Left renal pelvis (tissue), 4 donors: ENCODE measurements at places on chromosomes 6 and 20. TPM values are rescaled to one million over a fixed set of nuclear protein-coding genes. Genes with fewer than 3 reads are reported as not detected.

Gene MPIG6B
- 1.1 TPM for polyA plus RNA-seq

Gene PXDC1
- polyA plus RNA-seq: 29.0 TPM

Gene SAMD3
- 1.3 TPM for polyA plus RNA-seq

Gene OR12D3
- not detected for polyA plus RNA-seq

Gene JAG1
- 196 TPM for polyA plus RNA-seq

GRCh38 chr6:139291813-139292619 is at the start of gene TXLNB:
TXLNB (minus strand) TSS chr6:139291998; CDS start chr6:139288899, 3,099 bp downstream.
- DNase-seq: peak; percentile 79

- DNase-seq: no peak
These were observed 85.7 kb downstream of the TAF4 start for GRCh38 chr20:61979701-61980635.

DNA sequence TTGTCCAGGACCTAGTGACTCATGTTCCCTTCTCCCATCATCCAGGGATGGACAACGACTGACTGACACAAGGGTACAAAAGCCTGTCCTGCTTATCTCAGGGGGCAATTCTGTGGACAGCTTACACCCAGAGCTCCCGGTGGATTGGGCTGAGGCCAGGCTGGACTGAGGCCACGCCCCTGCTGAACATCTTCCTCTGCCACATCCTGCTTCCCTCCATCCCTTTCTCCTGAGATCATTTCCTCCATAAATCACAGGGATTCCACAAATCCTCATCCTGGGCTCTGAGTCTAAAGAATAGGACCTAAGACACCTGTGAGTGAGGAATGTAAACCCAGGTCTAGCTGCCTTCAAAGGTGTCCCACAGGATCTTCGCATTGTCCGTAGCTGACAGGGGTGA is 30.4 kb upstream of the RNF24 start:
- no peak for DNase-seq

DNA sequence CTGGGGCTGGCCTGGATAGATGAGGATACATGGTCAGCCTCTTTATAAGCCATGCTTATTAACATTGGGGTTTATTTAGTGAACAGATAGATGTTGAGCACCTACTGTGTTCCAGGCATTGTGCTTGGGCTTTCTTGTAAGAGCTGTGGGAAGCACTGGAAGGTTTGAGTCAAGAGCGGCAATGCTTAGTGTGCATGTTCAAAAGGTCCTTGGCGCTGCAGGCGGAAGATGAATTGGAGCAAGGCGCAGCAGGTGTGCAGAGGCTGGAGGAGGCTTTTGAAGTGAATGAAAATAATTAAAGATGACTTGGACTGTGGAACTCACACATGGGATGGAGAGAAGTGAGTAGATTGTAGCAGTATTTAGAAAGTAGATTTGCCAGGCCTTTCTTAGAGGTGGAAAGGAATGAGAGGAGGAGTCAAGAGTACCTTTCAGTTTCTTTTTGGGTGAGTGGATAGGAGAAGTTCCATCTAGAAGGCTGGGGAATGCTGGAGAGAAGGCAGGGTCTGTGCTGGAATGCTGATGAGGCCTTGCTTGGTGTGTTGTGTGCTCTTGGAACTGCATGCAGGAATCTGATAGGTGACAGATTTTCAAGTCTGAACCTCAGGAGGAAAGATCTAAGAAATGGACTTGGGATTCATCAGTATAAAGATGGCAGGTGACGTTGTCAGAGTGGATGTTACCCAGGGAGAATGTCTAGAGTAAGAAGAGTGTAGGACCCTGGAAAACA is 26.4 kb downstream of the SNX9 start:
- no peak for DNase-seq

DNA sequence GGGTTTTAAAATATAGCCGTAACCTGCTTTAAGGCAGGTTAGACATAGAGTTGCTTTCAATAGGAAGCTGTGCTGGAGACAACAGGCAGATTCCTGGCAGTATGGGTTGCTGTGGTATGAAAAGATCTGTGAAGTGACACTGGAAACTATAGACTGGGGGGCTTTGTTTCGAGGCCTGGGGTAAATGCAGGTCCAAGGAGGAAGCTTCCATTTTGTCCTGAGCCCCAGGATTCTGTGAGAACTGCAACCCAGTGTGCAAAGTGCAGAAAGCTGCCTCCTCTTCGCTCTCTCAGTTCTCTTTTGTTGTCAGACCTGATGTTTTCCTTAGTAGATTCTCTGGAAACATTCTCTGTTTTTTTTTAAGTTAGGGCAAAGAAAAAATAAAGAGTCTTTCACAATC is 86.9 kb downstream of the LYRM4 start:
- DNase-seq: no peak

GRCh38 chr6:157859775-157860504 is 36.9 kb downstream of the SNX9 start:
- DNase-seq: no peak

DNA sequence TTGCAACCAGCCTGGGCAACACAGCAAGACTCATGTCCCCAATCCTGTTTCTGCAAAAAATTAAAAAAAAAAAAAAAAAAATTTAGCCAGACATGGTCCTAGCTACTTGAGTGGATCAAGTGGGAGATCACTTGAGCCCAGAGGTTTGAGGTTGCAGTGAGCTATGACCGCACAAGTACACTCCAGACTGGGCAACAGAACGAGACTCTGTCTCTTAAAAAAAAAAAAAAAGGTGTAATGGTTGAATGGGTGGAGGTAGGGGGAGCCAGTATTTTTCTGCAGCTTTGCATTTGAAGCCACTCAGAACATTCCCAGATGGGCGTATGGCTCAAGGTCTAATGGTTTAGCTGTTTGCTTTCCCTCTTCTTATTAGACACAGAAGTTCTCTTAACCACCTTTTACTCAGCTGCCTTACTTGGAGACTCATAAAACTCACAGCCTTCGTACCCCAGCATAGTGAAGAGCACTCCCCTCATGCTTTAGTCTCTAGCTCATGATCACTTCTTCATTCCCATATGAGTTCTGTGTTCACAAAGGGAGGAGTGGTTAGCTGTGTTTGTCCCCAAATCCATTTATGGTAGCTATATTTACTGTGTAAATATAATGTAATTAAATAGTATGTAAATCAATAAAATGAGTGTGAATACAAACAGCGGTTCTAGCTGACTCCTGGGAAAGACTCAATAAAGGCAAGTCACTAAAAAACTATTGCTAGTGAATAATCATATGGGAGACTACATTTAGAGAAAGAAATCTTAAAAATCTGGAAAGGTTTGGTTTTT is 9.0 kb downstream of the FKBP1A start:
- DNase-seq: no peak

DNA sequence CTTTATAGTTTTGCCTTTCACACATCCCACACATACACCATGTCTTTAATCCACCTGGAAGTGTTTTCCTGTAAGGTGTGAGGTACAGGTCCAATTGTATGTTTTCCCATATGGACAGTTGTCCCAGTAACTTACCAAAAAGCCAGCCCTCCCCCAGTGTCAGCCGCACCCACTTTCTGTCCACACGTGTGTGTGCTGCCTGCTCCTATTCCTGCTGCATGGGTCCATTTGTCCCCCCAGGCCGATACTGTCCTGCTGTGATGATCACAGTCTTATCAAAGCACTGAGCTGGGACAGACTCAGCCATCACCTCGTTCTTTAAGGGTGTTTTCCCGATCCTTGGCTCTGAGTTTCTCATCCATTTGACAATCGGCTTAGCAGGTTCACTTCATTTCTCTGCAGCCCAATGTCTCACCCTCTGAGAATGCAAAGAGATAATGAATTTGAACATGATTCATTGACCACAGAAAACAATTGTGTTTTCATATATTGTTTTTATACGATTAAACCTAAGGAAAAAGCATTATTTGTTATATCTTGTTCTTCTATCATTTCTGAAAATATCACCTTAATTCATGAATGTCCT is 9.6 kb downstream of the VSX1 start:
- no peak for DNase-seq

- no peak for DNase-seq
These were observed 90.4 kb downstream of the DLL1 start for GRCh38 chr6:170200458-170200891.

DNA sequence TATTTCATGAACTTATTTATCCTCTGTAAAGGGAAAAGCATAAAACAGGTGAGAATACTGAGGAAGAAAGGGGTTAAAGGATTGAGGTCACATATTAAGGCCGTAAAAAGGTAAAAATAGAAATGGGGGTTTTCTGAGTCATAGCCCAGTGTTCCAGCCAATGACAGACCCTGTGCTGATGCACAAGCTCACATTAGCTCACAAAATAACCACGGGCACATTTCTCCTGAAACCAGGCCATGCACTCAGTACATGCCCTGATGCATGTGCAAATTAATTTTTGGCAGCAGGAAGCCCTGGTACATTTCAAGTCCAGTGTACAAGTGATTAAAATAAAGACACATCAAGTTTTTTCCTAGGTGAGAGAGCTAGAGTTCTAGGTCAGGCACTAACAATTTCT is 194.4 kb downstream of the TMEM200A start:
- DNase-seq: no peak

GRCh38 chr6:130993292-130993765 is 69.7 kb downstream of the EPB41L2 start:
- no peak for DNase-seq
